ENCODE measurements at places on chromosomes 7 and 10. TPM values are rescaled to one million over a fixed set of nuclear protein-coding genes. Genes with fewer than 3 reads are reported as not detected.

- DNase-seq = no peak
These were observed 235.7 kb downstream of the PRPF18 start for GRCh38 chr10:13822490-13822889.

The CNNM2 gene
- total RNA-seq = 5.0 TPM

GRCh38 chr7:140230516-140230860 lies 53.7 kb upstream of the KDM7A start:
- DNase-seq = no peak

DNA sequence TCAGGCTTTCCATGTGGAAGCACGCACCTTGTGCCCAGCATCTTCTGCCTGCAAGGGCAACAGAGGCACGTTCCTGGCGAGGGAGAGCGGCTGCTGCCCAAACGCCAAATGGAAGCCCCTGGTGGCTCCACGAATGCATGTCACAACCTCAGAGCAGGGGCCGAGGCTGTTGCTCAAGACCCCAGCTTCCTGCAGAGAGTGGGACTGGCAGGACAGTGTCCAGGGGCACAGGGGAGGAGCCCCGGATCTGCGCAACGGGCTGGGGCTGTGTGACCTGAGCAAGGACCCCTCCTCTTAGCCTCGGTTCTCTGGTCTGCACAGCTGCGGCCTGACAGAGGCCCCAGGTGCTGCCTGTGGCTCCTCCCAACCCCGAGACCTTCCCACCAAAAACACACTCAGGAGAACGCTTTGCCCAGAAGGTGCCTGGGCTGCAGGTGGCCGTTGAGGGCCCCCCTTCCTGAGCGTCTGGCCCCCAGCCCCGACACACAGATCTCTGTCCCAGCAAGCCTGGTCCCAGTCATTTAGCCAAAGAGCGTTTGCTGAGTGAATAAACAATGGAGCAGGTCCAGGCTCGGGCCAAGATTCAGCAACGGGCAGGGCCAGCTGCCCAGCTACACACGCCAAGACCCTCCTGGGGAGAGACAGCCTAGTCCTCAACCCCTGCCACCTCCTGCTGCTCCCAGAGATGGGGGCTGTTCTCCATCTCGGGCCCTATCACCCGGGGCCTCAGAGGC lies 1.2 kb downstream of the MICALL2 start:
- peak; percentile 17 for DNase-seq

DNA sequence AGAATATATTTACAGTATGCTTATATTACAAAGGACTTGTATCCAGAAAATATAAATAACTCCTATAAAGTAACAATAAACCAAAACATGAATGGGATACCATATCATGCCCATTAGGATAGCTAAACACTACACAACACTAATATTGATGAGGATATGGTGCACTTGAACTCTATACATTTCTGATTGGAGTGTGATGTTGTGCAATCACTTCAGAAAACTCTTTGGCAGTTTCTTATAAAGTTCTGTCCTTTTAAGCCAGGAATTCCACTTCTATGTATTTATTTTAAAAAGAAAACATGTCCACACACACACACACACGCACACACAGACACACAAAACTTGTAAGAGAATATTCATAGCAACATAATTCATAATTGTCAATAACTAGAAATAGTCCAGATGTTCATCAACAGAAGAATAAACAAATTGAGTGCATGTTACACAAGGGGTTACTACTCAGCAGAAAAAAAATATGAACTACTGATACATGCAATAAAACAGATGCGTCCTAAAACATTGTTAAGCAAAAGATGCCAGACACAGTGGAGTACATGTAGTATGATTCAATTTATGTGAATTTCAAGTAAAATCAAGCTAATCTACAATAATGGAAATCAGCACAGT lies 416.0 kb downstream of the PLXDC2 start:
- no peak for DNase-seq

All from K562 (cell line).